Stimulated activated CD4-positive, alpha-beta T cell treated with anti-CD3 and anti-CD28 coated beads, Interleukin-1b, Interleukin-23, amount 100 ng/mL, for 48 hours (primary cell): ENCODE measurements at places on chromosomes 2 and 18.

GRCh38 chr18:74006143-74006542 is 141.5 kb downstream of the FBXO15 start:
- DNase-seq = no peak

GRCh38 chr2:95574506-95574905 is 17.3 kb upstream of the TRIM43 start:
- DNase-seq = no peak

DNA sequence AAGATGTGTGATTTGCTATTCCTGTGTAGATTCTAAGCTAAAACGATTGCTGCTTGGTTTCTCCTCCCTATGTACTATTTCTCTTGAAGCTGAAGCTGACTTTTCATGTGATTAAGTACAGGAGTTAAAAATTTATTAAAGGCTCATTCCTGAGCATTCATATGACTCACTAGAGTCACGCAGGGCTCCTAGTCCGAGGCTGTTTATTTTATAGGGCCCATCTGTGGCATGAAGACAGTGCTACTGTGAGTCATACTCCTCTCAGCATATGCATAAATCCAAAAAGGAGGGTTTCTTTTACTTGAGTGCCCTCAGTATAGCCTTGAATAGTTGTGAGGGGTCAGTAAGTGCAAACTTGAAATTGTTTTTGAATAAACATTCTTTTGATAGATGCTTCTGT is 378.8 kb downstream of the PTPRM start:
- DNase-seq = no peak

DNA sequence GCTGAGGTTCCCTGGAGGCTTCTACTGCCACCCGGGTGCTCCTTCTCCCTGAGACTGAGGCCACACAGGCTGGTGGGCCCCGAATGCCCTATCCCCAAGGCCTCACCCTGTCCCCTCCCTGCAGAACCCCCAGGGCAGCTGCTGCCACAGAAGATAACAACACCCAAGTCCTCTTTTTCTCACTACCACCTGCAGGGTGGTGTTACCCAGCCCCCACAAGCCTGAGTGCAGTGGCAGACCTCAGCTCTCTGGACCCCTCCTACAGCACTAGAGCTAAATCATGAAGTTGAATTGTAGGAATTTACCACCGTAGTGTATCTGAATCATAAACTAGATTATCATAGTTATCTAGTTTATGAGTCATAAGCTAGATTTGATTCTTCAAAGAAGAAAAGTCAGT is 7.3 kb upstream of the CENPA start:
- no peak for DNase-seq

- DNase-seq = no peak
Measured at GRCh38 chr2:50902365-50902764, 129.6 kb downstream of the NRXN1 start.

DNA sequence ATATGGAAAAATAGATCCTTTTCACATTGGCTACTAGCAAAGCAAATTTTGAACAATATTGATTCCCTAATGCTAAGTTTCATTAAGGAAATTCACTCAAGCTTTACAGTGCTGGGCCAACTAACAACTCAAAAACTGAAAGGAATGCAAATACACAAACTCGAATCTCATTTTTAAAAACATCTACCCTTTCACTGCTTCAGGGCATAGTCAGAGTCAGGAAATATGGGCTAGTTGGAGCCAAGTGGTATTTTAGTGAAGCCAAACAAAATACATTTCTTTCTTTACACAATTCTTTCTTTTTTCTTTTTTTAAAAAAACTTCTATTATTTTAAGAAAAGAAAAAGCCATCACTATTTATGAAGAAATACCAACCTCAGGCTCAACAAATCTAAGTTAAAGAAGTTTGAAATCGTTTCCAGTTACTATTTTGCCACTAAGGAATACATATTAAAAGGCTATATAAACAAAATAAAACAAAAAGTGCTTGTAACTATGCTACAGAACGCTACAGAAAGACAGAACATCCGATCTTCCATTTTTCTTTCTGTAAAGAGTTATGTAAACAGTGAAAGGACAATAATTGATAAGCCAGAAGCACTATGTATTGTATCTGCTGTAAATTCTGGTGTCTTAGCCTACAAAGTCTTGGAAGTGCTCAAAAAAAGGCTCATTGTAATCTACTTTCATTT is 113.6 kb upstream of the STK17B start:
- DNase-seq = no peak

DNA sequence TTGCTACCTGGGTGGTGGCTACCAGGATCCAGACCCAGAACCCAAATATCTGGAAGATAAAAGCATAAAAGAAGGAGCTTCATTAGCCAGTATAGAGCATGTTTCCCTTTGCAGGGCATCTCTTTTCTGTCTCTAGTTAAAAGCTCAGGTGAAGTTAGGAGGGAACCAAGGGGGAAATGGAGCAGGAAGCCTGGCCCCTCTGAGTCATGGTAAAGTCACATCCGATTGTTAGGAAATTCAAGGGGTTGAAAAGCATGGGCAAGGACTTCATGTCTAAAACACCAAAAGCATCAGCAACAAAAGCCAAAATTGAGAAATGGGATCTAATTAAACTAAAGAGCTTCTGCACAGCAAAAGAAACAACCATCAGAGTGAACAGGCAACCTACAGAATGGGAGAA is 126.9 kb downstream of the RPIA start:
- no peak for DNase-seq

DNA sequence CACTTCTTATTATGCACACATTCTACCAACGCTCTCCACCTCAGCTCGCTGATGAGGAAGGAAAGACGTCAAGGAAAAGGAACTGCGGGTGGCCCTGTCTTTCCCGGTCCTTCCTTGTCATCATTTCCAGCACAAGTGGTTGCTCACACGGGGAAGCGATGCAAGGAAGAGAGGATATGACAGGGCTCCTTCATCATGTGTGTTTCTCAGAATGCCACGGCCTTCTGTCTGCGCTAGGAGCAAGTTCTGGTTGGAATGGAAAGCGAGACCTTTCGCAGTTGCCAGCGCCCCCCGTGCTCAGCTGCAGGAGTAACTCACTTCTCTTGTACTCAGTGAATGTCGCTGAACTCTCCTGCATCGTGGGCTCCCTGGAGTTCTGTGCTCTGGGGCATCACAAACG is 191.8 kb upstream of the GLI2 start:
- DNase-seq = no peak
